OCI-M1 (cell line): ENCODE measurements at places on chromosomes 7 and 10.

GRCh38 chr7:117163101-117163500 is 159.8 kb downstream of the WNT2 start:
- no peak for DNase-seq

GRCh38 chr10:101236376-101237080 is 7.3 kb upstream of the LBX1 start:
- DNase-seq = no peak

DNA sequence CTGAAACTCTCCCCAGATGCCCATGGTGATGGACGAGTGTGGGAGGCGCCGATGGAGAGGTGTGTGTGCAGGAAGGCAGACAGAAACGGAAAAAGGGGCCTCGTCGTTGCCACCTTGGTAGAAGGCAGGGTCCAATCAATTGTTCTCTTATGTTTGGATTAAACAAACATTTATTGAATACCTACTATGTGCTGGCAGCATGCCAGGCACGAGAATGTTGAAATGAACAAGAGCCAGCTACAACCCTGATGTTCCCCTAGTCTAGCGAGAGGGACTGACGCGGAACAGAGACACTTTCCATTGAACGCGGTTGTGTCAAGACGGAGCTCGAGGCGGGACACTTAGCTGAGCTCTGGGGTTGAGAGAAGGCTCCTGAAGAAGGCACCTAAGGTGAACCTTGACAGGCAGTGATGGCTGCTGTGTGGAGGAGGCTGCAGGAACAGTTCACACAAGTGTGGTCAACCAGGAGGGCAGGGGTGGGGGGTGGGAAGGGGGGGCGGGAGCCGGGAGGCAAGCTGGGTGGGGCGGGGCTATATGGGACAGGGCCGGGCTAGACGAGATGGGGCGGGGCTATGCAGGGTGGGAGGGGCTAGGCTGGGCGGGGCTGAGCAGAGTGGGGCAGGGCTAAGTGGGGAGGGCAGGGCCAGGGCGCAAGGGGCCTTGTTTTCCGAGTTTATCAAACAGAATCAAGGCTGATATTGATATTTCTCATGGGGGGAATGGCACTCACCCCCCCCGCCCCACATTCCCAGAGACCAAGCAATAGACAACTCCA is 181.0 kb downstream of the GATA3 start:
- DNase-seq = no peak

GRCh38 chr10:74480778-74481177 is 329.8 kb downstream of the ADK start:
- no peak for DNase-seq

- DNase-seq = peak; percentile 83
These were observed 335.6 kb upstream of the HGF start for GRCh38 chr7:82105463-82105862.

- DNase-seq = no peak
These were observed 212.8 kb downstream of the PTN start for GRCh38 chr7:137130751-137131158.

- no peak for DNase-seq
These were observed 166.9 kb downstream of the CPEB3 start for GRCh38 chr10:92124020-92124419.

DNA sequence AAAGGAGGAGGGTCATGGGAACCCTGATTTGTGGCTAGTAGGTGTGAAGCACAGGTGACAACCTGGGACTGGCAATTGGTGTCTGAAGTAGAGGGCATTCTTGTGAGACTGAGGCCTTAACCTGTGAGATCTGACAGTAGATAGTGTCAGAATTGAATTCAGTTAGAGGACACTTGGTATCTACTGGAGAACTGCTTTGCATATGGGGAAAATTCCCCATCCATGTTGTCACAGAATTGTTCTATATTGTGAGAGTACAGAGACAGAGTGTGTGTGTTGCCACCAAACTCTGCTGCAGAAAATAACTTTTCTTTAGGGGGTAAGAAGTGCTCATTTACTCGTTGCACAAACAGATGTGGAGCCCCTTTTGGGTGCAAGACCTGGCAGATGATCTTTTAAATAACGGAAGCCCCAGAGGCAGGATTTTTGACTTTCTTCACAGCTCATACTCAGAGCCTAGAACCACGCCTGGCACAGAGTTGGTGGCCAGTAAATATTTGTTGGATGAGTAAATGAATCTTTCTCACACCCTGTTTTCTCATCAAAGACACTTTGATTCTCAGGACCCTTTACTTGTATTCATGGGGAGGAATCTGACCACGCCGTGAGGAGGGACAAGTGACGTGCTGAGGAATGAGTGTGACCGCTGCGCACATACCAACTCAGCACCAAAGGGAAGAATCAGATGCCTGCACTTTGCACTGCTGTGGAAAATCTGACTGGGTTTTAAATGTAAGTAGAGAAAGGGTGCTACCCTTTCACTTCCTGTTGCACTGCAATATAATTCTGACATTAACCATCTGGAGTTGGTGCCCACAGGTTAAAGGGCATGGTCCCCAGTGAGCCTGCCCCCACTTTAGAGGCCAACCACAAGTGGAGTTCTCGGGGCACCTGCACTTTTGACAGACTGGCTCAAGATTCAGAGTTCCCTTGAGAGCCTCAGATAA is 39.2 kb upstream of the SDHAF3 start:
- no peak for DNase-seq

DNA sequence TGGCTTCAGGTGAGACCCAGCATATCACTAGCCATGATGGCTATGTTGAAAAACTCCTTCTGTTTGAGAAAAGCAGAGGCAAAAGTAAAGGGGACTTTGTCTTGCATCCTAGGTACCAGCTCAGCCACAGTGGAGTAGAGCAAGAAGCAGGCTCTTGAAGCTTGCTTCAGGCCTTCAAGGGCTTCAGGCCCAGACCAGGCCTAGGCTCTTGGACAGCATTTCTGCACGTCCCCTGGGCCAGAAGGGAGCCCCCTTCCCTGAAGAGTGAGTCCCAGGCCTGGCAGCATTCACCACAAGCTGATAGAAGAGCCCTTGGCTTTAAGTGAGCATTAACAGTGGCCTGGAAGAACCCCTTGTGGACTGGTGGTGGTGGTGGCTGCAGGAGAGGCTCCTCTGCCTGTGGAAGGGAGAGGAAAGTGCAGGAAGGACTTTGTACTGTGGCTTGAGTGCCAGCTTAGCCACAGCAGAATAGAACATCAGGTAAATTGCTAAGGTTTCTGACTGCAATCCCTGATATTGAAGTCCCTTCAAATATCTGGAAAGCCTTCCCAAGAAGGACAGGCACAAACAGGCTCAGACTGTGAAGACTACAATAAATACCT is 28.1 kb upstream of the FAM171A1 start:
- DNase-seq = no peak

DNA sequence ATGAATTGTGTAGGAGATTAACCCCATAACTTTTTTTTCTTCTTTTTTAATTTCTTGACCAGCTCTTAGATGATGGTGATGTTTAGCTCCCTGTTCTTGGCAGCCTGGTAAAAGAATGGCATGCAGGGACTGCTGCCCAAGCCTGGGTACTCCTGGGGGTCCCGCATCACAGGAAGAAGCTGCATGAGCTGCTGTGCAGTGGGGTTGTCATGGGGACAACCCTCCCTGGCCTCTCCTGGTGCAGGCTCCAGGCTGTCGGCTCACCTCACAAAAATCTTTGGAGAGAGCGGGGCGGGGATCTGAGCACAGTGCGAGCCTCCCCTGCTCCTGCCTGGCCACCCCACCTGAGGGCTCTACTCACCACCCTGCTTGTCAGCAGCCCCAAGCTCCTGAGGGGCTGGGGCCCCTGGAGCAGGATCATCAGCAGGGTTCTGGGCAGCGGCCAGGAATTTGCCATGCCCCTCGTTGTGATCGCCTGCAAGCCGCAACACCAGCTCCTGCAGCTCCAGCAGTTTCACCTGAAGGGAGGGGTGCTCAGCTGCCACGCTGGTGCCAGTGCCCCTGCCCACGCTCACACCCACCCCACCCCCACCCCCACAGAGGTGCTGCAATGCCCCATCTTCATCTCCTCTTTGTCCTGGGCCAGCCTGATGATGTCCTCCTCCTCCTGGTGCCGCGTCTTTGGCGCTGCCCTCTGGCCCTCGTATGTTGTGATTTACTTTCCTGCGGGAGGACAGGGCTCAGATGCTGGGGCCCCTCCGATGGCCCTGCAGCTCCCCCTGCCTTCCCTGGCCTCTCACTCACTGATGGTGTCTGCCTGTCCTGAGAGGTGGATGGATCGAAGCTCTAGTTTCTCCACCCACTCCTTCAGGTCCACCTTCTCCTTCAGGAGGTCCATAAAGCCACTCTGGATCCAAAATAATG is 15.5 kb upstream of the MTPAP start:
- DNase-seq = no peak
